Transverse colon (tissue), 4 donors: ENCODE measurements at places on chromosomes 3 and 15. TPM values are rescaled to one million over a fixed set of nuclear protein-coding genes. Genes with fewer than 3 reads are reported as not detected.

The APBA2 gene
- total RNA-seq: 2.9 TPM

The GOLGA6A gene
- not detected for total RNA-seq

The ADAMTS17 gene
- 6.0 TPM for total RNA-seq

The RASL12 gene
- 16.7 TPM for total RNA-seq

DNA sequence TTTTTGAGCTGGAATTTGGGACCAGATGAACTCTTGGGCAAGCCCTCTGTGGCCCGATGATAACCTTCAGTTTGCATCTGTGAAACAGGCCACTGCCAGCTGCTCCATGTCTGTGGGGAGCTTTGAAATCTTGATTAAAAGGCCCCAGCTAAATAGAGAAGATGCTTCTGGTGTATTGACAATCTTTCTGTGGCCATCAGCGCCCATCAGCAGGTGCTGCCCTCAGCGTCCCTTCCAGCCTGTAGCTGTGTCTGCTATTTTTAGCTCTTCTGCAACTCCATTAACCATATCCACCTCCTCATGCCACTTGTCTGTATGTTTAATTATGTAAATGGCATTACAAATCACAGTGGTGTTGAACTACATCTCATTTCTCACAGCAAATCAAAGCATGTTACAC is 54.0 kb downstream of the CHCHD6 start:
- no peaks in the 10 kb centered on the region for H3K4me1 ChIP-seq
- no peak overlapping the region for H3K27ac ChIP-seq
- no peak for DNase-seq
- H3K36me3 ChIP-seq: no peaks in the 10 kb centered on the region
- no peaks in the 10 kb centered on the region for H3K27me3 ChIP-seq

DNA sequence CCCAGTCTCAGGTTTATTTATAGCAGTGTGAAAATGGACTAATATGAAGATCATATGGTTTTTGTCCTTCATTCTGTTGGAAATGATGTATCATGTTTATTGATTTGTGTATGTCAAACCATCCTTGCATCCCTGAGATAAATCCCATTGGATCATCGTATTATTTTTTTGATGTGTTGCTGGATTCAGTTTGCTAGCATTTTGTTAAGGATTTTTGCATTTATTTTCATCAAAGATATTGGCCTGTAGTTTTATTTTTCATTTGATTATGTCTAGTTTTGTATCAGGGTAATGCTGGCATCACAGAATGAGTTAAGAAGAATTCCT is 34.3 kb downstream of the FAIM start:
- H3K4me1 ChIP-seq: no peaks in the 10 kb centered on the region
- H3K36me3 ChIP-seq: no peaks in the 10 kb centered on the region
- no peak overlapping the region for H3K27ac ChIP-seq
- H3K4me3 ChIP-seq: no peak overlapping the region
- no peaks in the 10 kb centered on the region for H3K27me3 ChIP-seq
- no peak for DNase-seq

GRCh38 chr15:27679731-27680471 is 419.2 kb downstream of the OCA2 start:
- no peaks in the 10 kb centered on the region for H3K27me3 ChIP-seq
- no peak for DNase-seq
- no peak overlapping the region for H3K27ac ChIP-seq
- H3K4me1 ChIP-seq: no peaks in the 10 kb centered on the region

- H3K27me3 ChIP-seq: no peaks in the 10 kb centered on the region
- peak within 1 kb of the TSS; percentile 92 for H3K27ac ChIP-seq
- peaks cover 27% of the 10 kb centered on the region for H3K4me1 ChIP-seq
- DNase-seq: peak; percentile 60
- no peaks in the 10 kb centered on the region for H3K36me3 ChIP-seq
These were observed at the start of gene CRTC3 for GRCh38 chr15:90529371-90530249. CRTC3 (plus strand) TSS chr15:90529923; CDS start chr15:90530072, 149 bp downstream.

- peaks cover 6% of the 10 kb centered on the region for H3K27me3 ChIP-seq
- peak; percentile 90 for DNase-seq
- peak overlapping the region; percentile 23 for H3K27ac ChIP-seq
- peaks cover 3% of the 10 kb centered on the region for H3K4me1 ChIP-seq
These were observed 45.0 kb downstream of the TNK2 start for GRCh38 chr3:195863121-195864061.

DNA sequence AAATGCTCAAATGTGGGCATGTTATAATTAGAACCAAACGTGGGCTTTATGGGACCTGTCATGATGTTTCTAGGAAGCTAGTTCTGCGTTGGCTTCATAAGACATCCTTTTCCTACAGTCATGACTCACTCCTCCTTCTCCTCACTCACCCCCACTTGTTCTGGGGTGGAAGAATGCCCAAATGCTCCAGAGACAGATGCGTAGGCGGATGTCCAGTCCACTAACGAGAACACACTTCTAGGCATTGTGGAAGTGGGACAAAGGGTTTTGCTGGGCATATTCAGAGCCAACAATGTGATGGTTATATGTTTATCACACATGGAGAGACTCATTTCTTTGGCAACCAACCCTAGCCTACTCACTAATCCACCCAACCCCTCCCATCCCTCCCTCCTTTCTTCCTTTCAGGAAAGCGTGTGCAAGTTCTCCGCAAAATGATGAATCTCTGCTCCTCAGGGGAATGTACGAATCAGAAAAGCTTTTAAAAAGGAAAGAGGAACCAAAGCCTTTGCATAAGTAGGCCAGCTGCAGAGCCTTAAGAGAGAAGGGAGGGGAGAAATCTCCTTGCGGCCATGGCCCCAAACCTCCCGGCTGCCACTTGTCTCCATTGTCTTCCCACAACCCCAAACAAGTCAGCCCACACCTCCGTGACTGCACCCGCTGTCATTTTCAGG is 123.0 kb upstream of the SPRED1 start:
- no peaks in the 10 kb centered on the region for H3K27me3 ChIP-seq
- peak; percentile 69 for DNase-seq
- peaks cover 33% of the 10 kb centered on the region for H3K4me1 ChIP-seq
- H3K36me3 ChIP-seq: no peaks in the 10 kb centered on the region
- H3K27ac ChIP-seq: peak overlapping the region; percentile 83

DNA sequence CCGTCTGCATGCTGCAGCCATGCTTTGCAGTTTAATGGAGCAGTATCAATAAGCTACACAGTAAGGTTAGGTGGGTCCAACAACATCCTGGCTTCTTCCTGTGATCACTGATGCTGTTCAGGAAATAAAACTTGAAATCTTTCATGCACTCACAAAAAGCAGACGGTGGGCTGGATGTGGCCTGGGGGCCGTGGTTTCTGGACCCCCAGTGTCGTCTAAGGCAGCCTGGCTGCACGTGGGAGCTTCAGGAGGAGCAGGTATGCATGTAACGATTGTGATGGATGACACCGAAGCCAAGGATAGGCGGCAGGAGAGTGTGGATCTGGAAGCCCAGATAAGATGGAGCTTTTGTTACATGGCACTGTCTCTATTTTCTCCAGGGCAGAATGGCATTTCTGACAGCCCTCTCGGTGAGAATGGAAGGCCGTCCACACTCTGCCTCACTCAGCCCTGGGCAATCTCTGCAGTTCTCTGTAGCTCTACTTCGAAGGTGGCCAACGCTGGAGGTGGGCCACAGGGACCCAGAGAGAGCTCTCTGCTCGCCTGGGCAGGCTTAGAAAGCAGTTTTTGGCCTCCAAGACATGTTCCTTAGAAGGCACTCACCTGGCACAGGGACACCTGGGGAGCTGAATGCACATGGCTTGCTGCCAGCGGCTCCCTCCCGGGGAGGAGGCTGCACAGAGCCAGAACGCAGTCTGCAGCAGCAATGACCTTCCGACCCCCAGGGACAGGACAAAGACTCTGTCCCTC is 46.4 kb upstream of the IQSEC1 start:
- no peak overlapping the region for H3K27ac ChIP-seq
- no peaks in the 10 kb centered on the region for H3K36me3 ChIP-seq
- DNase-seq: no peak

- H3K4me3 ChIP-seq: no peak overlapping the region
- peak; percentile 3 for DNase-seq
- H3K27me3 ChIP-seq: no peaks in the 10 kb centered on the region
- H3K36me3 ChIP-seq: no peaks in the 10 kb centered on the region
These were observed 224.3 kb downstream of the SNRPN start for GRCh38 chr15:25178835-25179672.

DNA sequence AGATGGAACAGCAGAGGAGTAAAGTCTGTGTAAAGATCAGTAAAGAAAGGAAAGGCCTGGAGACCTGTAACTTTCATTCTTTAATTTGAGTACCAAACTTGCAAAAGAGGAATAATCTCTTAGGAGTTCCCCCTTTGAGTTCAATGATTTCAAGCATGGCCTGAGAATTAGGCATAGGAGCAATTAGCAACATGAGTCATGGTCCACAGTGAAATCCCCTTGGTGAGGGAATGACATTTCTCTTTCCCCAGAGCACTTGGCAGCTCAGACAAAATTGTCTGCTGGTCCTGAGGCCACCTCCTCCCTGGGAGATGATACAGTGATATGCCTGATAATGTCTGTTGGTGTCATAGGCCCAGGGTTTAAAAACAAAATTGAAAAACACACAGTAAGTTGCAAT is 81.4 kb upstream of the CRBN start:
- H3K36me3 ChIP-seq: no peaks in the 10 kb centered on the region
- H3K4me1 ChIP-seq: no peaks in the 10 kb centered on the region
- no peak overlapping the region for H3K27ac ChIP-seq
- no peaks in the 10 kb centered on the region for H3K27me3 ChIP-seq
- no peak for DNase-seq

DNA sequence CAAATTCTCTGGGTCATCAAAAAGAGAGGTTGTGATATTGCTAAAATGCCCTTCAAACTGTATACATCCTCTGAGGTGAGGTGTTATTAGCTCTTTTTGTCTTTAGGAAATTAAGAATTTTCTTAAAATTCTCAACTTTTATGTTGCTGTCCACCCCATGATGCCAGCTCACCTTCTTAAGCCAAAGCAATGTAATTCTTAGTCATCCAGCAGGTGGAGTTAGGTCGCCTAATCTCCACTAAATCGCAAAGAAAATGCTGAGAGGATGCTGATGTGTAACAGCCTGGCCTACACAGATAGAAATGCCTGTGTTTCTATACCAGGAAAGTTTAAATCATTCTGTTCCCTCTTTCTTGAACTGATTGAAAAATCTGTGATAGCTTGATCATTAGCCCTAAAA is 770.2 kb upstream of the ALCAM start:
- H3K27me3 ChIP-seq: no peaks in the 10 kb centered on the region
- no peak overlapping the region for H3K27ac ChIP-seq
- no peak overlapping the region for H3K4me3 ChIP-seq
- no peak for DNase-seq
- H3K36me3 ChIP-seq: no peaks in the 10 kb centered on the region
